ENCODE measurements at places on chromosomes 5 and 9.

DNA sequence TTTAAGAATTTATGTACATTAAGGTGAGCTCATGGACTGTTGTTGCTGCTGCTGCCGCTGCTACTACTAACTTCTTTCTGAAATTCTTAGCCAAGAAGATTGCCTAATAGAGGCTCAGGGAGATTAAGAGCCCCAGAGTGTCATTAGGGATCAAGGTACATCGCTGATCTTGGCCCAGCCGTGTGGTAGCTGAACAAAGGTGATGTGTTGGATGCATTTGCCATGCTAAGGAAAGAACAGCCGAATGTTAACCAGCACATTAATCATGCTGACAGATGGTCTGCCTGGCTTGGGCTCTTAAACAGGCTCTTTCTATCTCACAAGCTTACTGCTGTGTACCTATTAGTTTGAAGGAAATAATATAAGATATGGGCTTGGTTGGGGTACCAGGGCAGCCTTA, 137.1 kb downstream of the KCTD16 start:
- no peak for DNase-seq

DNA sequence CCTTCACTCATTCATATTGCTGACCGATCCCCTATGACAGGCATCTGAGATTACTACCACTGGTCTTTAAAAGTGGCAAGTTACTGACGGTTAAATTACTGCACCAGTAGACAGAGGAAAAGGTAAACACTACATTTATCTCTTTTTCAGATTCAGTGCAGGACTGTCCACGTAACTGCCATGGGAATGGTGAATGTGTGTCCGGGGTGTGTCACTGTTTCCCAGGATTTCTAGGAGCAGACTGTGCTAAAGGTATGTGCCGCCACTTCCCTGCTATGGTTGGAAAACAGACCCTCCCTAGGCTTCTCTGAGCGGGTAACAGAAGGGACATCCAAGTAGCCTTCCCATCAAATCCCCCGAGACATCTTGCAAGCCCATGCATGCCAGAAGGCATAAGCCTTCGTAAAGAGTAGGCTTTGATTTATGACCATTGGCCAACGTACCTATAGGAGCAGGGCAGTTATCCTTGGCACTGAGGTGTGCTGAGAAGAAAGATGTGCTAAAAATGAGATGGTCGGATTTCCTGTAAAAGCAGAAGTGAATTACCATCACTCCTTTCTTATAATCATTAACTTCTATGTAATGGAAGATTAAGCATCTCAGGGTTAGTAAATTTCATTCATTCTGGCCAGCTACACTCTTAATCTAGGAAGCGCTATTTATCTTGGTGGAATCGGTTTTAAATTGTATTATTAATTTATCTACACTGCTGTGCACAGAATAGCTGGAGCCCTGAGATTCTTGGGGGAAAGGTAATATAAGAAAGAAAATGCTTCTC, 193.4 kb upstream of the WWC1 start:
- DNase-seq: no peak

DNA sequence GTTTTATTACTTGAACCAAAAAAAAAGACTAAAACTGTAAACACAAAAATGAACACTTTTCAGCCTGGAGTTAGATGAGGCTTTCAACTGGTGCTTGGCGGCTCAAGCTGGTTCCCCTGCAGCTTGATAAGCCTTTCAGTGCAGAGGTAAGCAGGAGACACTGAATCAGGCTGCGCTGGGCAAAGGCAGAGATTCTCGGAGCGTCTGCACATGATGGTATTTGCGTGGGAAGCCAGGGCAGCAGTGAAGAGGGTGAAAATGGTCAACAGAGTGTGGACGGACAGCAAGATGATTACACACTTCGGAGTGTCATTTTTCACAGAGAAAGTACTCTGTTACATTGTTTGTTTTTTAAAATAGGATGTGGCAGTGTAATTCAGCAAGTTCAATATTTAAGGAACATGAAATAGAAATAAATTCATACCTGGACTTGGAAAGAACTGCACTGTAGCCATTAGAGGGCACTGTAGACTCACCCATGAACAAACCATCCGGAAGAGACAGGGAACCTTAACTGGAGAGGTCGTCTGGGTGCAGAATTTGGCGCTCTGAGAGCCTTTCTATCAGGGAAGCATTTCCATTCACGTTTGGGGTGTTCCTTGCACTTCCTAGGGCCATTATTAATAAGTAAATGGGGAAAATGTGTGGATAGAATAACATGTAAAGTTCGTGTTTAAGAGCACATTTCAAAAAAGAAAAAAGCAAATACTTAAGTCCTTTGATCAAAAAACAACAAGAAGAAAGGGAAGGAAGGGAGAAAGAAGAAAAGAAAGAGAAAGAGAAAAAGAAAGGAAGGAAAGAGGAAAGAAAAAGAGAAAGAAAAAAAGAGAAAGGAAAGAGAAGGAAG, 69.8 kb downstream of the ICE1 start:
- no peak for DNase-seq

GRCh38 chr5:75656311-75657003, 45.2 kb downstream of the ANKDD1B start:
- DNase-seq: no peak

DNA sequence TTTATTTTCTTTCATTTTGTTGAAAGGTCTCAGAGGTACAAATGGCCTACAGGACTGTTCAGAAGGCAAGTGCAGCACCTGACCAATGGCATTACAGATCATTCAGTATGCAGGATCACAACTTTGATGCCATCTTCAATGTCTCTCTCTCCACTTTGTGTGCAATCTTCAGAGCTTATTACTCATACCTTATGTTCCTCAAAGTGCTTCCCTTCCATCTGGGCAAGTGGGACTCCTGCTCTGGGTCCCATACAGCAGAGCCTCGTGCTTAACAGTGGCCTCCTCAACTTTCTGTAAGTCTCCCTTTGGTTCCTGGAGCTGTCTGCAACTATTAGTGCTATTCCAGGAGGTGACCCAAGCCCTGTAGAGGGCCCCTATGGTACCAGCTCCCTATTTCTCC, 358.4 kb upstream of the RPS23 start:
- no peak for DNase-seq

DNA sequence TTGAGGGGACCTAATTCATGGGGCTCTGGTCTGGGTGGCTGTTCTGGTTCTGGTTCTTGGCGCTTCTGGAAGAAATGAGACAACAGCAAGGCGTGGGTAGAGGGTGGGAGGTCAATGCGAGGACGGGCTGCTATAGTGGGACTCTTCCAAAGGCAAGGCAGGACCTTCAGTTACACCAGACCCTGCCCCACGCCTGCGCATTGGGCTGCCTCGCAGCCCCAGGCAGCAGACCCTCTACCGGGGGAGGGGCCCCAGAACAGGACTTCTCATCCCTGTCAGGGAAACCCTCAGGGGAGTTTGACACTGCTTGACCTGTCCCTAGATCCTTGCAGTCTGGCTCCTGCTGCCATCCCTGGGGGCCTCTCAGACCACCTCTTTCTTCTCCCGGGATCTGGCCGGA, 18.5 kb downstream of the CCDC69 start:
- DNase-seq: no peak

DNA sequence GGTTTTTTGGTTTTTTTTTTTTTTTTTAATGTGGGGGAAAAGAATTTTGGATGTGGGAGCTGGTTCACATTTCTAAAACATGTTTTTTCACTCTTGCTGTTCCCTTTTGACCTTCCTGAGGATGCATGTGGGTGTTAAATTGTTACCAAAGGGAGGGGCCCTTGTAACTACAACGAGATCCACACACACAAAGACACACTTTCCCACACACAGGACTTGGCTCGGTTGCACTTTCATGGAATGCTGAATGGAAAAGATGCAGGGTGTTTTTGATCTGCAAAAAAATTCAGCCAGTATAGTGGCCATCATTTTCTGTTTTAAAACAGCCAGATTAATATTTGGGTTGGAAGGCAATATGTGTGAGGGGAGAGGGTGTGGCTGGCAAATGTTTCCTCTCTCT, 576.9 kb downstream of the EBF1 start:
- DNase-seq: no peak

GRCh38 chr9:89471390-89471789, 26.5 kb downstream of the SEMA4D start:
- DNase-seq: no peak

- no peak for DNase-seq
Observed at GRCh38 chr9:75658301-75658905, 232.1 kb upstream of the PCSK5 start.
